ENCODE measurements at places on chromosomes 5 and 9.

GRCh38 chr9:81092057-81092456 lies 597.3 kb downstream of the TLE1 start:
- no peak for DNase-seq

DNA sequence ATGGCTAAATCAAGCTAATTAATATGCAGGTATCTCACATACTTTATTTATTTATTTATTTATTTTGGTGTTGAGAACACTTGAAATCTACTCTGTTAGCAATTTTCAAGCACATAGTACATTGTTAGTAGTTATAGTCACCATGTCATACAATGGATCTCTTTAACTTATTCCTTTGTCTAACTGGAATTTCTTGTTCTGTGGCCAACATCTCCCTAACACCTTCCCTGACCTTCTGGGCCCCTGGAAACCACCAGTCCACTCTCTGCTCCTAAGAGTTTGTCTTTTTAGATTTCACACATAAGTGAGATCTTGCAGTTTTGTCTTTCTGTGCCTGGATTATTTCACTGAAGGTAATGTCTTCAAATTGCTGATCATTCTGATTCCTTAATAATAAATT lies 229.1 kb downstream of the SEMA5A start:
- DNase-seq: no peak

- DNase-seq: peak; percentile 60
These were observed 4.7 kb upstream of the TEX53 start for GRCh38 chr9:114662081-114662989.

- no peak for DNase-seq
These were observed 88.0 kb downstream of the ANKRD55 start for GRCh38 chr5:56145106-56145505.

DNA sequence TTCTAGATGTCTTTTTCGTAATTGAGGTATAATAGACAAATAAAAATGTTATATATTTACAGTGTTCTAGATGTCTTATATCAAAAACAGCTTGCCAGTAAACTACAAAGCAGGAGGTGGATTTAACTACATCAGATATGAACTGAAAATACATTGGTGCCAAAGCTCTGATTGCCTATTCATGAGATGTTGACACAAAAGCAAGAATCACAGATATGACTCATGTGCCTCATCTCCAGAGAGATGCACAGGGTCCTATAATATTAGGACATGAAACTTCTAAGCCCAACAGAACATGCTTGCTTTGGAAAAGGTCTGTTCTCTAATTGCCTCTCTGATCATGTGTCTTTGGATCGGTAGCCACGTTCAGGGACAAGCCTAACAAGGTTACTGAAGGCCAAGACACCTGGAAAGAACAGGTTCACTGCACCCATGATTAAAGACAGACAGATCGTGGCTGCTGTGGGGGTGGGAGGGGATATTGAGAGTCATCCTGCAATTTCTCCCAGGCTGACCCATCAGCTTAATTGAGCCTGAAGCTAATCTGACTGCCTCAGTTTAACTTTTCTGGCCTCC lies 16.8 kb downstream of the ABCA1 start:
- DNase-seq: no peak
